ENCODE measurements at places on chromosomes 1 and 21.

DNA sequence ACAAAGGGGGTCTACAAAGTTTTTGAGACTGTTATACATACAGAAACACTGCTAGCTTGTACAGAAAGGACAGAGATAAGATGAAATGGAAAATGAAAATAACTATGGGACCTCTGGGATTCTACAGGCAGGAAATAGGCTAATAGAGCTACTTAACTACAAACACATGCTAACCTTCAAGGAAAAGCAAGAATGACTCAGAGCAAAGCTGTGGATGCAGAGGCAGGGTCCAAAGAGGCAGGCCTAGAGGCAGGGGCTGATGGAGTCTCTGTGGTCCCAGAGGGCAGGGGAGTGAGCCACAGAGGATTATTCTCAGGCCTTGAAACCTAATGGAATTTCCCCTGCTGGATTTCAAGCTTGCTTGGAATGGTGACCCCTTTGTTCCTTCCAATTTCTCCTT lies 18.7 kb upstream of the GOLT1A start:
- no peak for DNase-seq

DNA sequence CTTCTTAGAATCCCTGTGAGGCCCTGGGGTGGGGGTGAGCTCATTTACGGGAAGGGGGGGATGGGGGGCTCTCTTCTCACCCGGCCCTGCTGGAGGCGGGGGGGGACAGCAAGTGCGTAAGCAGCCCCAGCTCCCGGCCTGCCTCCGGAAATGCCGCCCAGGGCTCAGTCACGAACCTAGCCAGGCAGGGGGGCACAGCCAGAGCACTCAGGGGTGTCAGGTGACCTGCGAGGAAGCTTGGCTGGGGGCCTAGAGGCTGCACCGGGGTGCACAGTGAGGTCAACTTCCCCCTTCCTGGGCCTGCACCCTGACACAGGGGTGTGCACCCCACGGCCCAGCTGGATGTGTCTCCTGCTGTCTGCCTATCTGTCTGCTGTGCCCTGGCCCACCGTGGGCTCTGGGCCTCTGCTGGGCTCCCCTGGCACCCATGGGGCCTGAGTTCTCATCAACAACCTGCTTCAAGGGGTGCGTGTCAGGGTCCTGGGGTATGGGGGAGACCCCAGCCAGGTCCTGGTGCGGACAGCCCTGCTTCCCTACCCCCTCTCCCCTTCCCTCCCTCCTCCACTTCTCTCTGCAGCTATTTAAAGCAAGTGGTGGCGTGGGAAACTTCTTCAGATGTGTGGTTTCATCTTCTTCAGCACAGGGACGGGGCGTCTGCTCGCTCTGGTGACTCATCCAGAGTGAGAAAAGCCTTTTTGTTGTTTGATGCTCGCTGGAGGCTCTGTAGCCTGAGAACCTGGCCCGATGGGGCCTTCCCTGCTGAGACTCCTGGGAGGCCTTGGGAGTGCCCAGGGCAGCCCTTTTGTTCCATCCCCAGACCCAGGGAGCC lies 92.5 kb upstream of the RUNX3 start:
- DNase-seq = peak; percentile 91

GRCh38 chr1:110509655-110510054 lies 9.3 kb downstream of the KCNA10 start:
- DNase-seq = no peak

DNA sequence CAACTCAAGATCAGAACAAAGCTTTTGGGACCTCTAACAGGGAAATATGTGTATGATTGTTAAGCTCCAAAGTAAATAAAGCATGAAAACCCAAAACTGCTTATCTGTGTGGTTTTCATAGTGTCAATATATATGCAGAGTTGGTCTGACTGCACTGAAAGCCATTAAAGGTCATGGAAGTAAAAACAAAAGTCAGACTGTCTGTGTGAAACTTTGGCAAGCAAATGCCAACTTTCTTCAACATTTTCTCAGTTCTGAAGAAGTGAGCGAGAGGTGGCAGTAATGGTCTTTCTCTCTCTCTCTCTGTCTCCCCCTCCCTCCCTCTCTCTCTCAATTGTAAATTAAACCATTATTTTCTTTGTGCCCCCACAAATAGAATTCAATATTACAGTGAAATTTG lies 100.1 kb upstream of the S1PR1 start:
- DNase-seq = peak; percentile 12

- DNase-seq = no peak
Measured at GRCh38 chr1:111992476-111992875, 3.0 kb upstream of the KCND3 start.

DNA sequence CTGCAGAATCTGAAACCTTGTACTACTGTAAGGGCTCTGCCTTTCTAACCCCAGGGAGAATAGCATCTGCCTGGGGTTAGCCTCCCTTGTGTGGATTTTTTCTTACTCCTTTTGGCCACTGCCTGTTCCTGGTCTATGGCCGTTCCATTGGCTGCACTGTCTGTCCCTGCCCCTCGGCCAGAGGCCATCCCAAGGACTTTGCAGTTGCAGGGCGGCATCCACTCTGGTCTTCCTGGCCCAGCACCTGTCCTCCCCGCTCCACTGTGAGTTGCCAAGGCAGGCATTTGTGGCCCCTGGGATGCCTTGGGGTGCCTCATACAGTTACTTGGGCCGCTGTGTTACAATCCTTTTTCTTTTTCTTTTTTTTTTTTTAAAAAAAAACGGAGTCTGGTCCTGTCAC lies 45.8 kb downstream of the PDE9A start:
- DNase-seq = no peak

GRCh38 chr1:207433435-207433834 lies 20.7 kb upstream of the CR2 start:
- no peak for DNase-seq

DNA sequence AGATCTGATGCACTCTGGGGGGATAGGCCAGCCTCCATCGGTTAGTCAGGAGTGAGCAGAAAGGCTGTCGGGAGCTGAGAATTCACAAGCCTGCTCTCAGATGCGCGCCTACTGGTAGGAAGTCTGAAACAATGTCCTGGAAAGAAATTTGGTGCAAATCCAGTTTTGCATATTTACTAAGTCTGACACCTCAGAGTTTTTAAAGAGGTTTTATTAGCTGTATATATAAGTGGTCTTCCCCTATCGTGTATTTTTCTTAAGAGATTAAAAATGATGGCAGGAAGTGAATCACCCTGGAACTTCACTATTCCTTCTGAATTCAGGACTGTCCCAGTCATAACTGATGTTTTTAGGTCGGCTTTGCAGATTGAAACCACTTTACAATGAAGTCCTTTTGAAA lies 99.8 kb upstream of the C1orf105 start:
- no peak for DNase-seq

GRCh38 chr1:93611668-93612067 lies 70.0 kb downstream of the BCAR3 start:
- no peak for DNase-seq

DNA sequence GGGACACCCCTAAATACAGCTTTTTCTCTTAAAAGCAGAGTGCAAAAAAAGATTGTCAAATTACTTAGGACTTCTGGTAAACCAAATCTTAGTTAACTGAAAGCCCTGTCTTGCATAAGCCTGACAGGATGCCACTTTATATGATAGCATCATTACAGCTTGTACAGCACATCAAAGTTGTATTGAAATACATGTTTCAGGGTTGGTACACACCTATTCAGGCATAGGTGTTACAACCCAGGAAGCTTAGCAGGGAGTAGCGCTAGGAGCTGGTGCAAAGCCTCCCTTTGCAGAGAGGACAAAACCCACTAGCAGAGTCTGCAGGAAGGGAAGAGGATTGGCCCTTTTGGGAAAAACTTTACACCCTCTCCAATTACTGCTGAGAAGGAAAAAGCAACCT lies 258.9 kb upstream of the SGIP1 start:
- DNase-seq = no peak

DNA sequence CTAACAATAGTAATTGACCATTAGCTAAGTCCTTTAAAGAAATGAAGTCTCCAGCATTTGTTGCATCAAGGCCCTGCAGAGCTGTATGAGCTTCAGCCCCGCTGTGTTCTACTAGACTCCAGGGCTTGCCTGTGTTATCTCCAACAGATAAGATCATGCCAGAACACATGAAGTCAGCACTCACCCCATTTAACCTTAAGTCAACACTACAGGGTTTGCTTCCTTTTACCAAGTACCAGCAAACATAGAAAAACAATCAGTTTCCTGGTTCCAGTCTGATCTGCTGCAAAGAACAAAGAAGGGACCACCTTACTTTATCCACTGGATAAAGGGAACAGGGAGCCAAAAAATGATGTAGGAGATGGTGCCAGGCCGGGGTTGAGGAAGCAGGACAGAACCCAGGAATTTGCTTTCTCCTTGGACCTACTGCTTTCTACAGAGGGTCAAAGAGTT lies 41.3 kb upstream of the ENAH start:
- no peak for DNase-seq

GRCh38 chr1:84467298-84467697 lies 11.8 kb upstream of the RPF1 start:
- DNase-seq = no peak

DNA sequence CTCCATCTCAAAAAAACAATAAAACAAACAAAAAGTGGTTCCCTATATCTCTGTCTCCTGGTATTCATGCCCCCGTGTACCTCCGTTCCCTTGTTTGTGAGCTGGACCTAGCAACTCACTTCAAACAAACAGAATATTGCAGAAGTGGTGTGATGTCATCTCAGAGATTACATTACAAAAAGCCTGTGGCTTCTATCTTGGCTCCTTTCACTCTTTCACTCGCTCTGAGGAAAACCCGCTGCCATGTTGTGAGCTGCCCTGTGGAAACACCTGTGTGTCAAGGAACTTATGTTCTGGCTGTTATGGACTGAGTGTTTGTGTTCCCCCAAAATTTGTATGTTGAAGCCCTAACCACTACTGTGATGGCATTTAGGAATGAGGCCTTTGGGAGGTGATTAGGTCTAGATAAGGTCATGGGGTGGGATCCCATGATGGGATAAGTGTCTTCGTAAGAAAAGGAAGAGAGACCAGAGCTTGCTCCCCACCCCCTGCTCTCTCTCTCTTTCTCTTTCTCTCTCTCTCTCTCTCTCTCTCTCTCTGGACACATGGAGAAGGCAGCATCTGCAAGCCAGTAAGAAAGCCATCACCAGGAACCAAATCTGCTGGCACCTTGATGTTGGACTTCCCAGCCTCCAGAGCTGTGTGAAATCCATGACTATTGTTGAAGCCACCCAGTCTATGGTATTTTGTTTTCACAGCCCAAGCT lies 7.4 kb upstream of the HYI start:
- DNase-seq = no peak

DNA sequence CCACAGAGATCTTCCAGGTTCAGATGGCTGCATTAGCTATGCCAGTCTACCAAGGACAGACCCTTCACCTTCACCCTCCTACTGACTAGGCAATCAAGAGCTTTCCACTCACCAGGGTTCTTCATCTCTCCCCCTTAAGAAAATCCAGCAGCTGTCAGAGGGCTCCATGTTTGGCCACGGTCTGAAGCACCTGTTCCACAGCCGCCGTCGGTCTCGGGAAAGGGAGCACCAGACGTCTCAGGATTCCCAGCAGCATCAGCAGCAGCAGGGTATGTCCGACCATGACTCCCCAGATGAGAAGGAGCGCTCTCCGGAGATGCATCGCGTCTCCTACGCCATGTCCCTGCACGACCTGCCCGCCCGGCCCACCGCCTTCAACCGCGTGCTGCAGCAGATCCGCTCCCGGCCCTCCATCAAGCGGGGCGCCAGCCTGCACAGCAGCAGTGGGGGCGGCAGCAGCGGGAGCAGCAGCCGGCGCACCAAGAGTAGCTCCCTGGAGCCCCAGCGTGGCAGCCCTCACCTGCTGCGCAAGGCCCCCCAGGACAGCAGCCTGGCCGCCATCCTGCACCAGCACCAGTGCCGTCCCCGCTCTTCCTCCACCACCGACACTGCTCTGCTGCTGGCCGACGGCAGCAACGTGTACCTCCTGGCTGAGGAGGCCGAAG lies 13.8 kb downstream of the TMCC2 start:
- DNase-seq = no peak

- DNase-seq = no peak
Measured at GRCh38 chr1:229326601-229327000, 16.2 kb downstream of the CCSAP start.

DNA sequence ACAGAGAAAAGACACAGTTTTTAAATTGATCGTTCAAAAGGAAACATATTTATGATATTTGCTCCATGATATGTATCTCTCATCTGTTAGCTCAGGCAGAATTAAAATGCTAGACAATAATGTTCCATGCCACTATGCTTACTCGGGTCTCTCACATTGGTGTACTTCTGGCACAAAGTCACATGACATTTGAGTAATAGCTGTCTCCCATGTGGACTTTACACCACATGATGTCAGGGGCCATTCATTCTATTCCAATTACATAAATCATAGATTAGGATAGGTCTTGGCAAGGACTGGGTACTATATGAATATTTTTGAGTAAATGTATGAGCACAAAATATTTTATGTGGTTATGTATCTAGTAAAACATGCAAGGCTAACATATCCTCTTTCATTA lies 648.4 kb downstream of the PLA2G4A start:
- no peak for DNase-seq

DNA sequence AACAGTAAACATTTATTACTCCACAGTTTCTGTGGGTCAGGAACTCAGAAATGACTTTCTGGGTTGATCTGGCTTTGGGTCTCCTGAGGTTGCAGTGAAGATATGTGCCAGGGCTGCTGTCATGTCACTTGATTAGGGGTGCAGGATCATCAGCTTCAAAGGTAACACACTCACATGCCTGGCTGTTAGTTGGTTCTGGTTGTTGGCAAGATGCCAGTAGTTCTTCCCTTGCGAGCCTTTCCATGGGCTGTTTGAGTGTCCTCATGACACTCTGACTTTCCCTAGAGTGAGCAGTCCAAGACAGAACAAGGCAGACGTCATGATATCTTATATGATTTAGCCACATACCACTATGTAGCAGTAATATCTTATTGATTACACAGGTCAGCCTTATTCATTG lies 1.8 kb downstream of the SWT1 start:
- no peak for DNase-seq

GRCh38 chr1:229572286-229572685 lies 13.8 kb upstream of the ABCB10 start:
- no peak for DNase-seq

DNA sequence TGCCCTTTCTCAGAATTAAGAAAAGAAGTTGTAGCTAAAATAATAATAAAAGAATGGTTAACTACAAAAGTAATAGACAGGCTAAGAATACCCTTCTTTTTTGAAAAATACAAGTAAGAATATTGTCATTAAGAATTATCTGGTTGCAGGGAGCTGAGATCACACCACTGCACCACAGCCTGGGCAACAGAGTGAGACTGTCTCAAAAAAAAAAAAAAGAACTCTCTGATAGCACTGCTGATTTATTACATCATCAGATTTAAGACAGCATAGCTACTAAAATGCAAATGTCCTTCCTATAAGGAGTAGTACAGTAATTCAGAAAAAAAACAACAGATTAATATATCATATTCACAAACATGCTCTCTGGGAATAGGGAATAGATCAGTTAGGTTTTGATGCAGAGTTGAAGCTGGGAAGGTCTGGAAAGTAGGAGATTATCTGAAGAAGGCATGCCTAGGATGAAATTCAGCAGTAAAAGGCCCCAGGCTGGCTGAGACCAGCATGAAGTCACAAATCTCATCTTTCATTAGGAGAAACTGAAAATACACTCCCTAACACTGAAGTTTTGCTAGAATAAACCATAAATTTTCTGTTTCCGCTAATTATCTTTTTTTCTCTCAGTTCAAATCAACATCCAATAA lies 30.7 kb upstream of the ANGPTL1 start:
- no peak for DNase-seq

Measured in activated T-cell treated with anti-CD3 and anti-CD28 coated beads for 24 hours (primary cell).